ENCODE measurements at places on chromosomes 4 and X.

DNA sequence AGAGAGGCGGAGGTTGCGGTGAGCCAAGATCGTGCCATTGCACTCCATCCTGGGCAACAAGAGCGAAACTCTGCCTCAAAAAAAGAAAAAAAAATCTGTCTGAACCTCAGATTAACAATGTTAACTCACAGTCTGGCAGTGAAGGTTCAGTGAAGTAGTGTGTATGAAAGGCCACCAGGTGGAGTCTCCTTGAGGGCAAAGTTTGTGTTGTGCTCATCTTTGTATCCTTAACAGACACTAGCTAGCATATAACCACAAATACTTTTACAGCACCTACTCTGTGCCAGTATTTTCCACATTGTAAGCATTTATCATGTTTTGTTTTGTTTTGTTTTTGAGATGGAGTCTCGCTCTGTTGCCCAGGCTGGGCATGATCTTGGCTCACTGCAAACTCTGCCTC is 46.0 kb upstream of the MGST2 start:
- no peak for DNase-seq

DNA sequence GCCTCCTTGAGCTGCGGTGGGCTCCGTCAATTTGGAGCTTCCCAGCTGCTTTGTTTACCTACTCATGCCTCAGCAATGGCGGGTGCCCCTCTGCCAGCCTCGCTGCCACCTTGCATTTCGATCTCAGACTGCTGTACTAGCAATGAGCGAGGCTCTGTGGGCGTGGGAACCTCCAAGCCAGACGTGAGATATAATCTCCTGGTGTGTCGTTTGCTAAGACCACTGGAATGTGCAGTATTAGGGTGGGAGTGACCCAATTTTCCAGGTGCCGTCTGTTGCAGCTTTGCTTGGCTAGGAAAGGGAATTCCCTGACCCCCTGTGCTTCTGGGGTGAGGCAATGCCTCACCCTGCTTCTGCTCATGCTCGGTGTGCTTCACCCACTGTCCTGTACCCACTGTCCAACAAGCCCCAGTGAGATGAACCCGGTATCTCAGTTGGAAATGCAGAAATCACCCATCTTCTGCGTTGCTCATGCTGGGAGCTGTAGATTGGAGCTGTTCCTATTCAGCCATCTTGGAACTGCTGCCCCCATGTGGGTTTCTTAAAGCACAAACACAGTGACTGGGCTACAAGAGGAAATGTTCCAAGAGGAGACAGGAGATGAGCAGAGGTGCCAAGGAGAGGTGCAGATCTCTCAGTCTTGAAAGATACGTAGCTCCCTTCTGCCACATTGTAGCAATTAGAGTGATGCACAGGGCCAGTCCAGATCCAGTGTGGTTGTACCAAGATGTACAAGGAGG is 193.0 kb upstream of the IGFBP7 start:
- DNase-seq, result no peak

DNA sequence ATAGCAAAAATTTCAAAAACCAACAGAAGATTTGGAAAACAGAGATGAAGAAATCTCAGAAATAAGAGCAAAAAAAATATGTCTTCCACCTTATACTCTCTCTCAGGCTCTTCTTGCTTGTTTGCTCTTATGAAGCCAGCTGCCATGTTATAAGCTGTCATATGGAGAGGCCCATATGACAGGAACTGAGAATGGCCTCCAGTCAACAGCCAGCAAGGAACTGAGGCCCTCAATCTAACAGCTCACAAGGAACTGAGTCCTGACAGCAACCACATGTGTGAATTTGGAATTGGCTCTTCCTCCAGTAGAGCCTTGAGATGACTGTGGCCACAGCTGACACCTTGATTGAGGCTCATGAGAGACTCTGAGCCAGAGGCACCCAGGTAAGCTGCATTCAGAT is 51.3 kb upstream of the MAOA start:
- no peak for DNase-seq

DNA sequence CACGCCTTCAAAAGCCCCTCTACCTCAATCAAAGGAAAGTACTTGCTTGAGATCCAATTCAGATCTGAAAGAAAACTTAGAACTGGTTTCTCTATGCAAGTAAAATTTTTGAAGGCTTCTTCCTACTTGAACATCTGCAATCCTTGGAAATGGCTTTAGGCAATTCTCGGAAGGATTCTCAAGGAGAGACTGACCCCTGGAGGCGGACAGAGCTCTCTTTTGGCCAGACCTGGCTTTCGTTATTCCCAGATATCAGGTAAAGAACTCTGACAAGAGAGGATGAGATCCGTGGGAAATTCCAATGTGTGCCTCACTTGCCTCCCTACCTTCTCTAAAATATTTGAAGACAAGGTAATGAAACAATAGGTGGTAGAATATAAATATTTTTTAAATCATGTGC is 670.3 kb upstream of the FAM241A start:
- DNase-seq, result no peak

- no peak for DNase-seq
Measured at GRCh38 chr4:7410446-7410845, 24.3 kb downstream of the PSAPL1 start.

DNA sequence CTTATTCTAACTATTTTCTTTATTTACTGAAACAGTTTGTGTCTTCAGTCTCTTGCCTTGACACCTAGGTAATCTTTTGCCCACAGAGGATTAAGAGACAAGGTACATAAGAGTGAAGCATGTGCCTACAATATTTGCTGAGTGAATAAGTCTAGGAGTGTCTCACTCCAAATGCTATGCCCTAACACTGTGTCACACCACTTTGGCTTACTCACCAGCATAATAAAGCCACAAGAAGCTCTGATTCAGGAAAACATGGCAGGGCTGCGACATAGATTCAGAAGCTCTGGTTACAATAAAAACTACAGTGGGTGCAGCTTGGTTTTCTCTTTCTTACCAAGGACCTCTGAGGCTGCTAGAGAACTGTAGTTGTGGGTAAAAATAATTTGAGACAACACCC is 127.1 kb downstream of the RBM46 start:
- DNase-seq, result no peak
